Cardiac atrium fibroblast (primary cell): ENCODE measurements at places on chromosomes 13 and 19. TPM values are rescaled to one million over a fixed set of nuclear protein-coding genes. Genes with fewer than 3 reads are reported as not detected.

Gene HCN2
- total RNA-seq, result 4.2 and 5.6 TPM in 2 replicates

Gene NCR1
- total RNA-seq, result not detected in 2 replicates

Gene ZNF578
- 0.36 and 2.4 TPM in 2 replicates for total RNA-seq

Gene ZNF112
- 4.4 and 16.8 TPM in 2 replicates for total RNA-seq

Gene B3GNT8
- total RNA-seq, result 1.8 and 7.6 TPM in 2 replicates

Gene FBXO27
- total RNA-seq, result 0.18 and 0.49 TPM in 2 replicates

Gene SYCN
- not detected in 2 replicates for total RNA-seq

Gene CEACAM20
- not detected in 2 replicates for total RNA-seq

Gene CYP2A6
- total RNA-seq, result not detected in 2 replicates

Gene SOX1
- total RNA-seq, result not detected in 2 replicates

Gene CYP4F8
- not detected in 2 replicates for total RNA-seq

Gene FLT1
- total RNA-seq, result 3.6 and 5.7 TPM in 2 replicates

Gene NR1H2
- total RNA-seq, result 88.1 and 95.9 TPM in 2 replicates

Gene CEACAM19
- total RNA-seq, result 1.6 and 6.5 TPM in 2 replicates

Gene TLE6
- total RNA-seq, result 0.36 and 2.8 TPM in 2 replicates

Gene MIER2
- 7.8 and 9.0 TPM in 2 replicates for total RNA-seq

Gene ZFP36
- 47.3 and 97.1 TPM in 2 replicates for total RNA-seq

Gene STOML3
- total RNA-seq, result not detected in 2 replicates

Gene GARIN5A
- not detected in 2 replicates for total RNA-seq

Gene FPR1
- 0.18 TPM in 1 of 2 replicates, not detected in the other for total RNA-seq

Gene CEACAM4
- total RNA-seq, result not detected in 2 replicates

Gene CBY2
- total RNA-seq, result not detected in 2 replicates

Gene PEG3
- total RNA-seq, result 2.4 and 2.9 TPM in 2 replicates

Gene BCL2L12
- total RNA-seq, result 7.8 and 12.5 TPM in 2 replicates

Gene ANKLE1
- total RNA-seq, result 0.49 TPM in 1 of 2 replicates, not detected in the other

Gene NLRP4
- not detected in 2 replicates for total RNA-seq

Gene PGLYRP2
- not detected in 2 replicates for total RNA-seq

Gene RNF17
- total RNA-seq, result 0.32 TPM in 1 of 2 replicates, not detected in the other

Gene NLRP12
- total RNA-seq, result 0.32 TPM in 1 of 2 replicates, not detected in the other

Gene LRFN3
- 5.0 and 12.1 TPM in 2 replicates for total RNA-seq

Gene MCEMP1
- not detected in 2 replicates for total RNA-seq

Gene SELENOV
- total RNA-seq, result not detected in 2 replicates

Gene CFAP97D2
- not detected in 2 replicates for total RNA-seq

Gene LPAR6
- 5.4 and 8.3 TPM in 2 replicates for total RNA-seq

Gene CD70
- total RNA-seq, result not detected in 2 replicates

Gene PTPRS
- total RNA-seq, result 160 and 182 TPM in 2 replicates

Gene CEACAM5
- not detected in 2 replicates for total RNA-seq

Gene CASP14
- total RNA-seq, result not detected in 2 replicates

Gene BCKDHA
- 34.8 and 47.7 TPM in 2 replicates for total RNA-seq

Gene KLK4
- total RNA-seq, result not detected in 2 replicates

Gene KIR2DL1
- total RNA-seq, result not detected in 2 replicates

Gene MRPL34
- total RNA-seq, result 45.9 and 70.3 TPM in 2 replicates

Gene ZNF177
- 1.1 and 1.8 TPM in 2 replicates for total RNA-seq

Gene ABHD8
- total RNA-seq, result 7.3 and 7.8 TPM in 2 replicates

Gene ZNF71
- total RNA-seq, result 4.0 and 9.4 TPM in 2 replicates
